Adipocyte (in vitro differentiated cells): ENCODE measurements at places on chromosomes 3 and 15.
A peak's percentile ranks its signal among the peaks of the same experiment; 100 is the strongest.

- no peak for DNase-seq
These were observed 289.6 kb downstream of the UACA start for GRCh38 chr15:70473581-70474370.

DNA sequence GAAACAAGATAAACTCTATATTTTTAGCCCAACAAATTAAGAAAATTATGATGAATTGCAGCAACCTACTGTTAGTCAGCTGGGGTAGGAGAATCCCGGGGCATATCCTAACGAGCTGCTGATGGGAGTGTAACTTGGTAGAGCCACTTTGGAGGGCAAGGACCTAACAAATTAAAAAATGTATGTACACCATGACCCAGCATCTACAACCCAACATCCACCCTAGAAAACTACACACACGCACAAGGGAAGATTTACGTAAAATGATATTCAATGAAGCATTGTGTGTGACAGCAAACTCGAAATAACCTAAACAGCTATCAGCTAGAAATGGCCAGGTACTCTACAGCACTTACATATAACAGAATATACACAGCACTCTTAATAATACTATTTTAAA, 1.9 kb downstream of the BCL2A1 start:
- DNase-seq: no peak

- no peak for DNase-seq
These were observed 124.6 kb downstream of the CBLB start for GRCh38 chr3:105744202-105744601.

DNA sequence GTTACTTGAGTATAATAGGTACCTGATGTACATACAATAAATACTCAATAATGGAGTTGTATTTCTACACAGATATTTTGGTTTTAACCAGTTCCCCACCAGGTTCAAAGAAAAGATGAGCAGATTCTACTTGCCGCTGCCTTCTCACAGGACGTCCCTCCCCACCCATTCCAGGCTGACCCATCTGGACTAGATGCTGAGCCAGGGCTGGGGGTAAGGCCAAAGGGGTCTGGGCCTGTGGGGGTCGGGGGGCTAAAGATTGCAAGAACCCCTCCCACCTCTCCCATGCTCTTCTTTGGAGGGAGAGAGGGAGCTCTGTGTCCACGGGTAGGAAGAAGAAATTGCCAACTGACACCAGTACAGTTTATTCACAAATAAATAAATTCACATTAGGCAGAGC, 1.5 kb downstream of the MESP1 start:
- no peak for DNase-seq

GRCh38 chr15:81536356-81536755, 162.3 kb upstream of the TMC3 start:
- DNase-seq: no peak

DNA sequence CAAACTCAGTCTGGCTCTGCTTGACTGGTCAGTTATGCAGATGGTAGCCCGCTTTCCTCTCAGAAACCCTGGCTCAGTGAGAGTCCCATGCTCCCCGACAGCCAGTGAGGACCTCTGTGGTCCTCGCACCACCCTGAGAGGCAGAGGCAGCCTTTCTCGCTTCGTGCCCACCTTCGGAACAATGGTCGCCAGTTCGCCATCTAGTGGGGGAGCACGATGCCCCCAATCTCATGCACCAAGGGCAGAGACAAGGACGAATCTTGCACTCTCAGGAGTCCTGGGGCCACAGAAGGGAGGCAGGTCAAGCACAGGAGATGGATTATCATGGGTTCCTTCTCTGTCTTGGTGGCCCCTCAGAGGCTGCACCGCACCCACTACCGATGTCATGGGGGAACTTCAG, 75.2 kb downstream of the RHCG start:
- DNase-seq: no peak

GRCh38 chr3:129317014-129317771, 38.5 kb downstream of the HMCES start:
- no peak for DNase-seq

GRCh38 chr3:24793896-24794295, 299.2 kb upstream of the THRB start:
- no peak for DNase-seq

GRCh38 chr15:100721758-100722550, 119.6 kb downstream of the ASB7 start:
- DNase-seq: peak; percentile 99

DNA sequence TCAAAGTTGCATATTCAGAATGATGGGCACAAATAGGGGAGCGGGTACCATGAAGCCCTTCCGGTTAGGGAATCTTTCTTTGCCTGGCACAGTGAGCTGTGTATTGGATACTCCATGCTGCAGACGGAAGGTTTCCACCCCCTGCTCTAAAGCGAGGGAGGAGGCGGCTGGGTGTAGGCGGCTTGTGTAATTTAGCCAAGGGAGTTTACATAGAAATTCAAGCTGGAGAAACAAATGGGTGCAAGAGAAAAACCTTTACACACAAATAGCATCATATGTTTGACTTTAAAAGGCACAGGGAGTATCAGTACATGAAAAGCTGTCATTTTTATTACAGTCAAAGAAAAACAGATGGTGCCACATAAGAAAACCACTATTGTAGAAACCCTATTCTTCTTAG, 59.3 kb upstream of the ADCY5 start:
- no peak for DNase-seq

- no peak for DNase-seq
These were observed 46.1 kb downstream of the KBTBD12 start for GRCh38 chr3:127961124-127961523.

DNA sequence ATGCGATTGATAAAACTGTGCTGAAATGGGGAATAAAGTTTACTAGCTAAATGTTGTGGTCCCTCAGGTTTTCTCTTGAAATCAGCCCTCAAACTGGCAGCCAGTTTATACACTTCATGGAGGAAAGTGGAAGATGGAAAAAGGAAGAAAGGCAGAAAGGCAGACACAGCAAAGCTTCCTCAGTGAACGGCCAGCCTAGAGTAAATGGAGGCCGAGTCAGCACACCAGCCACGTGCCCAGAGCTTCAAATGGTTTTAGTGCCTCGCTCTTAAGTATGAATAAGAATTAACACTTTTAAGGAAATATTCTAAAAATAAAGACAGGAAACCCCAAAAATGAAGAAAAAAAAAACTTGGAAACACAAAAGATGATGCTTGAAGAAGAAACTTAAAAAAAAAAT, 48.3 kb downstream of the GNB4 start:
- no peak for DNase-seq

DNA sequence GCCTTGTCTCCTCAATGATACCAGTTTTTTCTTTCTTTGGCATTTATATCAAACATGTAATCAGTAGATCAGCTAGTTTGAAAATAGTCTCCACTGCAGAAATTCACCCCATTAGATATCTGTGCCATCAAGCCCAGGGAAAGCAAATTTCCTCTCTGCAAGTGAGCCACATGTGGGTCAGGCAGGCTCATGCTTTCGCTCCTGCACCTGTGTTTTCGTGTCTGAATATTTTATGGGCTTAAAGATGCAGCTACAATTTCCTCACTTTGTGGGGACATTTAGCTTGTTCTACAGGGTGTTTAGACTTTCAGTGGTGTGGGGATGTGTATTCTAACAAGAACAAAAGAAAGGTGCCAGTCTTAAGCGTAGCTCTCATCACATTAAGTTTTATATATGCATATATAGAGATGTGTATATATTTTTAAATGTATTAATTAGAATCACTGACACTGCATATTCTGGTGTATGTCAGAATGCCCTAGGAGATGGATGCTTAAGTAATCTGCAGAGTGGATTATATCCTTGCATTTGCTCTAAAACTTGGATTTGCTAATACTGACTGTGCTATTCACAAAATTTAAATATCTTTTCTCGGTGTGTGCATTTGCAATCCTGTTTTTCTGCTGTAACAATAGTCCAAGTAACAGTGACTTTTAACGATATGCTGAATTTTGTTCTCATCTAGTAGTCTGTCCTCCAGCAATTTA, 372.6 kb downstream of the PTPRG start:
- no peak for DNase-seq

GRCh38 chr3:71214797-71215196, 368.7 kb downstream of the FOXP1 start:
- DNase-seq: no peak

DNA sequence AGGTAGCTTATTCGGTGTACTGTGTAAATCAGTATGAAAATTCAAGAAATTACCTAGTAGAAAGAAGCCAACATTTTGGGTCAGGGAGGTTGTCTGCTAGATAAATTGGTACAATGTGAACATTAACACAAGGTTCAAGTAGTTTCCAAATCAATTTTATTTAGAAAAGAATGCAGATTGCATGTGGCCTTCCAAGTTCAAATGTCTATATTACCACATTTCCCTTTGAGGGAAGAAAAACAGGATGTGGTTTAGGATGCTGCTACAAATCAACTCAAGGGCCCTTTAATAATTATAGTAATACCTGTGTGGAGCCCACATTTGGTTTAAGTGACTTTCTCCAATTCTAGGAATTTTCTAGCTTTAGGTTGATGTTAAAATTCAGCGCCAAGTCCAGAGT, 57.5 kb downstream of the CADPS start:
- DNase-seq: no peak

- DNase-seq: no peak
These were observed 95.8 kb downstream of the CHSY1 start for GRCh38 chr15:101156061-101156460.

DNA sequence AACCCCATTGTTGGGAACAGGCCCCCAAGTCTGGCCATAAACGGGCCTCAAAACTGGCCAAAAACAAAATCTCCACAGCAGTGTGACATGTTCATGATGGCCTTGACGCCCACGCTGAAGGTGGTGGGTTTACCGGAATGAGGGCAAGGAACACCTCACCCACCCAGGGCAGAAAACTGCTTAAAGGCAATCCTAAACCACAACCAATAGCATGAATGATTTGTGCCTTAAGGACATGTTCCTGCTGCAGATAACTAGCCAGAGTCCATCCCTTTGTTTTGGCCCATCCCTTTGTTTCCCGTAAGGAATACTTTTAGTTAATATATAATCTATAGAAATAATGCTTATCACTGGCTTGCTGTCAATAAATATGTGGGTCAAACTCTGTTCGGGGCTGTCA, 47.7 kb downstream of the KLHDC8B start:
- no peak for DNase-seq

DNA sequence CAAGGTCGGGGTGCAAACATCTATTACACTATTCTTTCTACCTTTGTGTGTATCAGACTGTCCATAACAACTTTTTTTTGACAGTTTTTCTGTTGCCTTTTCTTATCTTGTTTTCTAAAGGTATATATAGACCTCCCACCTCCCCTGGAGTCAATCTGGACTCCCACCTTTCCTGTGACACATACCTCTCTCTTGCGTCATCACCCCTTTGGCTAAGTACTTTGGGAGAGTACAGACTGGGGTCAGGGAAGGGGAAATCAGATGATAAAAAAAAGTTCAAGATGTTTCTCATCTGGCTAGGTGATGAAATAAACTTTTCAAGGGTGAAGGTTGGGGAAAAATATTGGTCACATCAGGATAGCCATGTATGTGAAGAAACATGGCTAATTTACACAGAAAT, 17.2 kb downstream of the TSPAN3 start:
- no peak for DNase-seq

DNA sequence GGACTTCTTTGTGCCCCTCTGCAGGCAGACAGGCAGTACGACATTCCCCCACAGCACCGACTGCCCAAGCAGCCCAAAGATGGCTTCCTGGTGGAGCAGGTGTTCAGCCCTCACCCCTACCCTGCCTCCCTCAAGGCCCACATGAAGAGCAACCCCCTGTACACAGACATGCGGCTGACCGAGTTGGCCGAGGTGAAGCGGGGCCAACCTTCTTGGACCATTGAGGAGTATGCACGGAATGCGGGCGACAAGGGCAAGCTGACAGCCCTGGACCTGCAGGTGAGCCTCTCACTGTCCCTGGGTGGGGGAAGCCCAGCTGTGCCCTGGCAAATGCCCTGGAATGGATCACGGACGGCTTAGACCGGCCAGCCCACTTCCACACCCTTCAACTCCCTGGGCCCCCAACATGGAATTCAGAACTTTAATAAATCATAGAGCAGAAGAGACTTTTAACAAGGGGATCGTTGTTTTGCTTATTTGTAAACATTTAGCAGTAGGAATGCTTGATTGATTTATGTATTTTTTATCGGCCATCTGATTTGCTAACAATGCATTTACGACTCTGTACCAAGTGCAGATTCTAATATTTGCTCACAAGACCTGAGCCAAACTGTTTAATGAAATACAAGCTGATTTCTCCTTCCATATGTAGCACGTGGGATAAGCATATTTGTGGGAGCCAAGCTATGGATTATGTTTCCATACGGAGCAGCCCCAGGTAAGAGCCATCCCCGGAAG, 31.1 kb downstream of the MINAR1 start:
- DNase-seq: no peak

DNA sequence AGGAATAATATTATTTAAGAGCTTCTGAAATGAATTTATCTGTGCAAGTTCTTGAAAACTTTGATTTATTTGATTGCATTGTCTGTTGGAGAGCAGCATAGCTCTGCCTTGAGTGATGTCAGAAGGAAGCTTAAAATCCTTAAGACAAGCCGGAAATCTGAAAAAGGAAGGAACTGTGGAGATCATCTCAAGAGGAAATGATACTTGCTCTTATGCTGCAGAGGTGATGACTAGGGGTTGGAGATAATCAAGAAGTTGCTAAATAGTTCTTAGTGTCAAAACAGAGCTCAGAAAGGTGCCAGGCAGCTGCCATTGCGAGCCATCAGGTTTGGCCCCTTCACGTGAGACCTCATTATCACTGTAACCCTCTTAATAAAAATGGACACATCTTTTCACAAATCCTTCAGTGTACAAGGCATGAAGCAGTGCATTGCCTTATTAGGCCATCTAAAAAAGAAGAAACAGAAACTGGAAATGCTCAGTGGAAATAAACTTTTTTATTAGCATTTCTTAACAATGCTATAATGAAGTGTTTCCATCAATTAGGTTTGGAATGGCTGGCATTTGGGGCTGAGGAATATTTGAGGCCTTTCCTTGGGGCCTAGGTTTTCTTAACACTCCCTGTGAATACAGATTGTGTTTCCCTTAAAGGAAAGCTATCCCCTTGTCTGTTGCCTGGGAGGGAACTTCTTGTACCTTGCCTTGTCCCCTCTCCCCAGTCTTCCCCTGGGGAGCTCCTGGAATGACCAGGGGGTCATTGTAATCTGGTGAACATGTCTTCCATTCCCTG, 34.5 kb upstream of the VILL start:
- peak; percentile 37 for DNase-seq

DNA sequence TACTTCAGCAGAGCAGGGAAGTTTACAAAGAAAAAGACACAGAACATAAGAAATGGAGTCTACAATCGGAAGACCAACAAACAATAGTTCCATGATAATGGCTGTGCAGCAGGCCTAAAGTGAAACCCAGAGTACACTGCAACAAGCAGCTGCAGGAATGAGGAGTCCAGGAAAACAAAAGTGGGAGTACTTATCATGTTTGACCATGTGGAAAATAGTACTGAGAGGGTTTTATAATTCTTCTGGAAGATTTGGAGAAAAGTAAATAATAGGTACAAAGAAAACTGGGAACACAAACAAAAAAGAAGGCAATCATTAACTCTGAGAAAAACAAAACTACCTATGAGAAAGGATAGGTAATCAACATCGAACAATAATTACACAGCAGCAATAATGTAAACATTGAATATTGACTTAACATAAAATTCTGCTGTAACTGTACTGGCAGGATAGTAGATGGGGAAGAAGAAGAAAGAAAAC, 87.5 kb downstream of the NEK10 start:
- DNase-seq: no peak

- no peak for DNase-seq
These were observed 375.9 kb downstream of the FOXP1 start for GRCh38 chr3:71207632-71208031.
